ENCODE measurements at places on chromosomes 1 and 21. TPM values are rescaled to one million over a fixed set of nuclear protein-coding genes. Genes with fewer than 3 reads are reported as not detected.

HMGN1 gene
- total RNA-seq: 78.2 TPM

DNAJC6 gene
- 15.4 TPM for total RNA-seq

LYPLA2 gene
- 36.4 TPM for total RNA-seq

ABCG1 gene
- total RNA-seq: 6.3 TPM

DNA sequence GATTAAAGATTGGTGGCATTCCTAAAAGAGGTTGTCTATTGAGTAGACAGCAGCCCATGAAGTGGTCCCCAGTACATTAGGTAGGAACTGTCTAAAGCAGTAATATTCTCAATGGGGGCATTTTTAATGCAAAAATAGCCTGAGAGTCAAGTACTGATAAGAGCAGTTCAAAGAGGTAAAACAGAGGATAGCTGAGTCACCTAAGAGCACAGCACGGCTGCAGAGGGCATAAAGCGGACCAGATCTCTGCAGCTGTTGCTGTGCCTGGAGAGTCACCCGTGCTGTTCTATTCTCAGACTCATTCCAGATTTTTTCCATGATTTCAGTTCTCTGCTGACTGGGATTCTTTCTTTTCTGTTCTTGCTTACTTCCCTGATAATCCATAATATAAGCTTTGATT lies 313.2 kb downstream of the OLFM3 start:
- no peak for DNase-seq

DNA sequence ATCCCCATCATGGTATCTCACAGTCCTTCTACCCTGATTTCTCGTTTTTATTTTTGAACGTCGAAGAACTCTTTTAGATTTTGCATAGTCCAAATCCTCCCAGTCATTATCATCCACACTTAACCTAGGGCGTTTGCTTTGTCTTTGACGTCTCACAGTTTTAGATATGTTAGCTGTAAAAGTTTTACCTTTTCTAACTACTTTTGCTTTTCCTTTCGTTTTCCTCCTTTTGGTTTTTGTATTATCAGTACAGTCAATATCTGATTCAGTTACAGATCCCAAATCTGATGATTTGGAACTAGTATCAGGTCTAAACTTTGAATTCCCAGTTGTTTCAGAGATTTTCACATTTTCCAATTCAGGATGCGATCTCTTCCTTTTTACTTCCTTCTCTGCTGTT lies 13.1 kb upstream of the PSMG1 start:
- DNase-seq: no peak

DNA sequence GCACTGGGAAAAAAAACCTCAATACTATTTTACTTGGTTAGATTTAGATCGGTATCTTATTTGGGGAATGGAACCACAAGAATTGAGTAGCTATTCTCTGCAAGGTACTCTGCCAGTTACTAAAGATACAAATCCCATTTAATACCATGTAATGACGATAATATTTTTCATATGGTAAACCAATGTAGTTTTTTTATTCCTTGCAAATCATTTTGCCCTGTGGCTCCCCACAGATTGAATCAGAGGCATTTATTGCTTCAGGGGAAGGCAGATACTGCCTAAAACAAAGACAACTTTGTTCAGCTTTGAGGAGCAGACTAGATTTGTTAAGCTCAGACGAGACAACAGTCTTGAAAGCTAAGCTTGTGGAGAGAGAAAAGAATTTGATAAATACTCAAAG lies 226.7 kb upstream of the RUNX1 start:
- no peak for DNase-seq

DNA sequence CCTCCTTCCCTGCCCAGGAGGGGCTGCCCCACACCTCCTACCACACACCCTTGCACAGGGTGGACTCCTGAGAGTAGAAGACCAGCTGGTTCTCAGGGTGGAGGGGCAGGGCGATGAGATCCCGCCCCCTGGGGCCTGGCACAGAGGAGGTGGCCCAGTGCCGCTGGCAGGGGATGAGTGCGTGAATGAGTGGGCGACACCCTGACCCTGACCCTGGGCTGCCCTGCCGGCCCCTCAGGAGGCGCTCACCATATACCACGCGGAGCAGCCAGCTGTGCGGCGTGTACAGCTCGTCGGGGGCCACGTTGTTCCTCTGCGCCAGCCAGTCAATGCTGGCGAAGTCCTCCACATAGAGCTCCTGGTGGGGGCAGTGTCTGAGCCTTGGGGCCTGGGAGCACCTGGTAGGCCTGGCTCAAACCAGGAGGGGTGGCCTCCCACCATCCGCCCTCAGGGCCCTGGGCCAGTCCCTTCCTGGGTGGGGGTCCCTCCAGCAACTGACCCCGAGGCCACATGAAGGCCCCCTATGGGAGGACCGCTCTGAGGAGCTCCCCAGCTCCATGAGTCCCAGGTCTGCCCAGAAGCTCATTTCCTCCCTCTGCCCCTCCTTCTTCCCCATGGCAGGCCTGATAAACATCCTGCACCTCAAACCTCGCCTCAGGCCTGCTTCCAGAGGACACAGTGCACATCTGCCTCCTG lies 13.0 kb downstream of the LSS start:
- DNase-seq: peak; percentile 8

- DNase-seq: no peak
Observed at GRCh38 chr1:38270849-38271633, 224.4 kb upstream of the POU3F1 start.

All from left cardiac atrium (tissue), 4 donors.